ENCODE measurements at places on chromosomes 12 and 14.

DNA sequence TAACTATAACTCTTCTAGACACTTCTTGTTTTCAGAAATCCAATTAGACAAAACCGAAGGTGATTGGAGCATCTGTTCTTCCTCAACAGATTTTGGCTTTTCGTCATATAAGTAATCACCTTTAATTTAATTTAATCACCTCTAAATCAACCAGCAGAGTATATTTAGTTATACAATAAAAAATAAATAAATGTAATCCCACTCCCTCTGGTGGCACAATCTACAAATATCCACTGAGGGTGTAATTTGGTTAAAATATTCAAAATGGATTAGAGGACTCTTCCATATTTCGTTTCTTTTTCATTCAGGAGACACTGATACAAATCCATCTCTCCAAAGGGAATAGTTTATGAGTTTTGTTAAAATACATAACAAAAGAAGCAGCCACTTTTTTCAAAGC lies 18.3 kb upstream of the SLC35F4 start:
- DNase-seq: no peak

- DNase-seq: no peak
These were observed 6.7 kb upstream of the PTPRB start for GRCh38 chr12:70643939-70644338.

GRCh38 chr12:105706973-105707334 lies 376.5 kb downstream of the C12orf75 start:
- no peak for DNase-seq

- DNase-seq: no peak
These were observed 1.3 kb downstream of the PNP start for GRCh38 chr14:20470603-20470901.

DNA sequence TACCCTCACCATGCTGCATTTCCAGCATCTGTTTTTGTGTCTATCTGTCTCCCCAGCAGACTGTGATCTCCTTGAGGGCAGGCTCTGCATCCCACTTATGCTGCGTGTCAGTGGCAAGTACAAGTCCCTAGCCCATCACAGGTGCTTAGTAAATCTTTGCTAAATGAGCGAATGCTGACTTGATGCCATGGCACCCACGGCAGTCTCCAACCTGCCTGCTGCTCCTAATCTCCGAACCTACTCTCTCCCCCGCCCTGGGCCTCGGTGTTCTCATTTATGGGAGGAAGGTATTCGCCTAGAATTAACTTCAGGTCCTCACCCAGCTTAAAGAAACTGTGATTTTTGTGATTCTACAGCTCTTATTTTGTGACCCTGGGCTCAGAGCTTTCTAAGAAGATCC lies 109.9 kb downstream of the PRMT8 start:
- DNase-seq: no peak

DNA sequence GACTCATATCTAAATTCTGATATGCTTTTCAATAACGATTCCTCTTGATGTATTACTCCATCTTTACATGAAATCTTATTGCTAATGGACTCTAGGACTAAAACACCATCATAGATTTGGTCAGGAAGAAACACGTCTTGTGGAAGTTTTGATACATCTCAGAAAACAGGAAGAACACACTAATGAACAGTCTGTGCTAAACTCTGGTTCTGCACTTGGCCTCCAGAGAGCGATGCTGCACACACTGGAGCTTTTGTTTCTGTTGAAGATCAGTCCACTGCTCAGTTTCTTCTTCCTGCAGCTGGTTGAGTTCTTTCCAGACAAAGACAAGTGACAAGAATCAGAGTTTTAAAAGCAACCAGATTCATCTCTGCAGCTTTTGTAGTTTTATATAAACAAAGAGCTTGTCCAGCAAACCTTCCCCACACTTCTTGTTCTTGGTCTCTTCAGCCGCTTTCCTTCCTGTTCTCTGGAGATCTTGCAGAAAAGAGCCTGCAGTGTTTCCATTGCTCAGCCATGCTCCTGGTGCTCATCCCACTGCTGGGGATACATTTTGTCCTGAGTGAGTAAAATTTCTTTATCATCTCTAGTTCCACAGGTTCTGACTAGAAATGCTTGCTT lies 229.1 kb upstream of the OR4E1 start:
- DNase-seq: no peak

- DNase-seq: no peak
These were observed 223.4 kb upstream of the BTG1 start for GRCh38 chr12:92369056-92369455.

- DNase-seq: no peak
These were observed 16.8 kb downstream of the EML1 start for GRCh38 chr14:99809859-99810558.

- no peak for DNase-seq
These were observed 1.0 kb downstream of the HIP1R start for GRCh38 chr12:122836027-122836921.

DNA sequence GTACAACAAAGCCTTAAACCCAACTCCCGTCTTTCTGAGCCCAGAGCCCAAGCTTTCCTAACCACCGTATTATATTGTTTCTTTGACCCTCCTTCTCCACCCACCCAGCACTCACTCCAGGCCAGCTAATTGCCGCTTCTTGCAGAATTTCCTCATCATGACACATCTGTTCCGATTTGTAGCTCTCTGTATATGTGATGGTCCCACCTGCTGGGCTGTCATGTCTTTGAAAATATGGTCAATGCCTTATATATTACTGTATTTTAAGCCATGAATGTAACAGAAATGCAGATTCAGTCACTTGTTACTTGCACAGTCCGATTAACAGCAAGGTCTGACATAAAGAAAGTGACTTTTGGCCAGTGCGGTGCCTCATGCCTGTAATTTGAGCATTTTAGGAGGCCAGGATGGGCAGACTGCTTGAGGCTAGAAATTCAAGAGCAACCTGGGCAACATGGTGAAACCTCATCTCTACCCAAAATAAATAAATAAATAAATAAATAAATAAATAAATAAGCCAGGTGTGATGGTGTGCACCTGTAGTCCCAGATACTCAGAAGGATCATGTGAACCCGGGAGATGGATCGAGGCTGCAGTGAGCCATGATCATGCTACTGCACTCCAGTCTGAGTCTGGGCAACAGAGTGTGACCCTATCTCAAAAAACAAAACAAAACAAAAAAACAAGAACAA lies 359.8 kb downstream of the ATP23 start:
- no peak for DNase-seq

DNA sequence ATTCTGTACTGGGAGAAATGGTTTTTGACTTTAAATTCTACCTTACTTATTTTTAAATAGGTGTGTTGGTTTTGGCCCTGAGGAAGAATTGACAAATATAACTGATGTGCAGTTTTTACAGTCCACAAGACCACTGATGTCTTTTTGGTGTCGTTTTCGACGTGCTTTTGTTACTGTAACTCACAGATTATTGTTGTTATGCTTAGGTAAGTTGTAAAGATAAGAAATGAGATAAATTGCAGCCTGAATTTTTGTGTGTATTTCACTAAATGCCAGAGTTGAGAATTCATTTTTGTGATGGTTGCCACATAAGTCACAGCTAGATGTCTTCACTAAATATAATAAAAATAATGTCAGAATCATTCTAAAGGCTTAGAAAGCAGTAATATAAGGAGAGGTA lies 39.9 kb upstream of the MSRB3 start:
- DNase-seq: no peak

DNA sequence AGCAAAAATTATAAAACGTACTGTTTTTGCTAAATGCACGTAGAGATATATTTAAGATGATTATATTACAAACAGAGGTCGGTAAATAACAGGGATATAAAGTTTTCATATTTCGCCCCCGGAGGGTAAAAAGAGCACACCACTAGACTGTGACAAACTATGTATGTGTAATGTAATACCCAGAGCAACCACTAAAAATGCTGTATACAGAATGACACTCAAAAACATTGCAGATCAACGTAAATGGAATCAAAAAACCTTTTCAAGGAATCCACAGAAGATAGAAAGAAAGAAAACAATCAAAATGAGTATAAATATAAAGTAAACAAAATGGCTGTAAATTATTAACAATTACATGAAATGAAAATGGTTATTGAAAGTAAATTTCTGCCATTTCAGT lies 37.6 kb upstream of the PRB4 start:
- DNase-seq: no peak
